ENCODE measurements at places on chromosomes 5 and 9.

DNA sequence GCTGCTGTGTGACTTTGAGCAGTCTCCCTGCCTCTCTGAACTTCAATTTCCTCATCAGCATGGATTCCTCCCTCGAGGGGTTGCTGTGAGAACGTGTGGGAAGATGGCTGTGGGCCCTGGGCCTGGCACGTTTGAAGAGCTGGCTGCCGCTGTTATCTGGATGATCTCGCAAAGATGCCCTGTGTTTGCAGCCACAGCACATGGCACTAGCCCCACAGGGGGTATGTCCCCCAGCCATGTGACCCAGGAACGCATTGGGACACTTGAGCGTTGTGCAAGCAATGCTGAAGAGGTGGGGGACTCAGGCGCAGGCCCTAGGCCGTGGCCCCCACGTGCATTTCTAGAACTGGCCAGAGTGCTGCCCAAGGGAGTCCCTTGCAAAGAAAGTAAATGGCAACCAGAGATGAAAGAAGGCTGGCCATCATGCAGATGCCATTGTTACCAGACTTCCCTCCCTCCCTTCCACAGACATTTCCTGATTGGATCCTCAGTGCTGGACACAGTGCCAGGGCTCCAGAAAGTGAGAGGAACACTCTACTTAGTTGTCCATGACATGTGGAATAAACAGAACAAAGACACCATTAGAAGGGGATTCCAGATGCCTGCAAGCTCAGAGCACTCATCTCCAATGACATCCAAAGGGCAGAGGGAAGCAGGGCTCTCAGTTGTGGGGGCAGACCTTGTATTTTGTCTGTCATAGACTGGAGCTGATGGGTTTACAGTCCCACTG, 65.1 kb upstream of the NEURL1B start:
- no peak for DNase-seq

GRCh38 chr5:116664988-116665387, 90.4 kb upstream of the SEMA6A start:
- DNase-seq = no peak

DNA sequence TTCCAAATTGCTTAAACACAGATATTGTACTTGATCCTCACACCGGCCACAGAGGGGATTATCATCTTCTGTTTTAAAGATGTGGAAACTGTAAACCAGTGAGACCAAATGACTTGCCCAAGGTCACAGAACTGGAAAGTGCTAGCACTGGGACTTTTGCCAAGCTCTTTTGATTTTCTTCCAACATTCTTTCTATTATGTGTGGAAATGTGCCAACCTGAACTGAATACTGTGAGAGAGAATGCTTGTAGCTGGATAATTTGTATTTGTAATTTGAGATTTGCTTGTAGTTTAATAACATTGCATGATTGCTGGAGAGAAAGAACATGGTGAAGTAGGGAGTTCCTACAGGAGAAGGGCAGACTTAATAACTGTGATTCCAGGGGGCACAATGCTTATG, 977.9 kb upstream of the NUDT12 start:
- peak; percentile 61 for DNase-seq

DNA sequence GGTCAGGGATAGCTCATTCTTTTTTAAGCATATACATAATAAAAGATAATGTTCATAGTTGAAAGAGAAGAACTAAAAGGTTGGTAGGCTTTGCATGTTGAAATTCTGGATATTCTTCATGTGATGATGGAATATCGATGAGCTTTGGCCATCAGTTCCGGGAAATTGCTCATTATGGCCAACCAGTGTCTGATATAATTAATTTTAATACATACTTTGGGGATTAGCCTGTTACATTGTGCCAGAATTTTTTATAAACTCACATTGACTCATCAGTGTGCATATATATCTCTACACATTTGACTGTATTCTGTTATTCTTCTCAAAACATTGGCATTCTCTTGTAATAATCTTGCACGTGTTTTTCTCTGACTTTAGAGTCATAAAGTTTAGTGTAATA, 84.3 kb downstream of the NNT start:
- DNase-seq = no peak

GRCh38 chr9:107087222-107087621, 195.9 kb upstream of the RAD23B start:
- DNase-seq = no peak

- peak; percentile 39 for DNase-seq
Measured at GRCh38 chr9:6759185-6759977, 1.6 kb downstream of the KDM4C start.

- peak; percentile 25 for DNase-seq
Measured at GRCh38 chr9:93908591-93909241, 46.4 kb downstream of the BARX1 start.

DNA sequence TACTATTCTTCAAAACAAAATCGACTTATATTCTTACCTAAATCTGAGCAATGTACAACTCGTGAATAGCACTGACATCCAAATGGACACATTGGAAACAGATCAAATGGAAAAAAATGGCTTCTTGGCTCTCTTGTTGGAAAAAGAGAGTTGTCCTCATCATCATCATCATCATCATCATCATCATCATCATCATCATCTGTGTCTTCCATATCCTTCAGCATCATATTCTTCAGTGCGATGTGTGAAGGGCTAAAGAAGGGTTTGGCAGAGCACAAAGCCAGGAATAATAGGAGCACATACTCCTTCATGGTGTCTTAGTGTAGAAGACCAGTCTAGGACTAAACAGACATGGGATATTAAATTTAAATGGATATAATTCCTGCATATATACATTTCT, 7.7 kb downstream of the ASPN start:
- DNase-seq = no peak

- no peak for DNase-seq
Measured at GRCh38 chr5:10036136-10036815, 213.4 kb downstream of the ATPSCKMT start.

- no peak for DNase-seq
Measured at GRCh38 chr9:97604901-97605645, 28.1 kb downstream of the TSTD2 start.

DNA sequence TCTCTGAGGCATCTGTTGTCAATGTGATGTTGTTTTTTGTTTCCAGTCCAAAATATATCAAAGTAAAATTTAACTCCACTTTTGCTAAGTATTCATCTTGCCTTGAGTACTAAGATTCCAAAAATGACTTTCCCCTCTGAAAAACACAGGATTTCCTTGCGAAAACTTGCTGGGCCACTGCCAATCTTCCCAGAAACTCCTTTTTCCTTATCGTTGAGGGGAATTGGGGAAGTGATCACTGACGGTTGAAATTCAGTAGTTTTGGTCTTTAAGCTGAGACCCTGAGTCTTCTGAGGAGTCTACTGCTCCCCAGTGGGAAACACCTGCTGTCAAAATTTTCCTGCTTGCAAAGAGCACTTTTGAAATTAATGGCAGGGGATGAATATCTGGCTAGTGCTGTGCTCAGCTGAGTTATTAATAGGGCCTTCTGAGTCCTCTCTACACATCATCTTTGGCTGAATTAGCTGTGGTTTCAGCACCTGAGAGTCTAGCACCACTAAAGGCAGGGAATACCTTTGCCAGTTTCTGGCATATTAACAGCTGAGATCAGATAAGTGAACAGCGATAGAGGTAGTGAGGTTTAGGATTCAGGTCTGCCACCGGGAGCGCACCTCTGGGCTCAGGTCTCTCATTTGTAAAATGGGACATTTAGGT, 18.0 kb downstream of the TLR4 start:
- no peak for DNase-seq

DNA sequence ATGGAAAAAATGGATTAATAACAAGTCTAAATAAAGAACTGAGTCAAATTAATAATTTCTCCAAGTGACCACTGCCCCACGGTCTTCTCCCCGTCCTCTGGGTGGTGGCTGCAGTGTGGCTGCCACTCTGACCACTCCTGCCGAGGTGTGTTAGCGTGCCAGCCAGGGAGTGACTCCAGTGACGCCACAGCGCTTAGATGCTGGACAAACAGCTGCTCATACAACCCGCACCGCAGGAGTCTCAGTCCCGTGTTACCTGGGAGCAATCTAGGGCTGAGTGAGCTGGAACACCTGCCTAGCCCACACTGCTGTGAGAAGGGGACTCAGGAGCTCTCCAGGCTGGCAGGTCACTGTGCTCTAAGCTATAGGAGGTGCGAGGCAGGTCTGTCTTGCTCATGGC, 10.2 kb downstream of the MAPK9 start:
- no peak for DNase-seq

DNA sequence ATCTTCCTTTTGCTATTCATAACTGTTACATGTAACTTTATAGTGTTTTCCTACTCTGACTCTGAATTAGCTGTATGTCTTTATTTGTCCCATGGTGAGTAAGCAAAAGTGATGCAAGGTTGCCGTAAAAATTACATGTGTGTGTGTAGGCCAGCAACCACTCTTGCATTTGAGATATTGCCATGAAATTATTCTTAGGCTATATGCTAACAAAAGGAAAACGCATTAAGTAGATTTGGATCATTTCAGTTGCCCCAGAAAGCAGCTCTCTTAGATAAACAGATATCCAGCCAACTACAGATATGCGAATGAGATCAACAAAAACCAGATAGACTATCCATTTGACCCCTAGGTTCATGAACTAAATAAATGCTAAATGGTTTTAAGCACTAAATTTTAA, 73.6 kb downstream of the CYLC2 start:
- no peak for DNase-seq

GRCh38 chr5:180153099-180153498, 55.9 kb downstream of the RASGEF1C start:
- DNase-seq = no peak

All from HAP-1 (cell line).